ENCODE measurements at places on chromosomes 1 and 21. TPM values are rescaled to one million over a fixed set of nuclear protein-coding genes. Genes with fewer than 3 reads are reported as not detected.

GRCh38 chr1:101050869-101051268 lies 25.3 kb upstream of the DPH5 start:
- H3K4me1 ChIP-seq = no peaks in the 10 kb centered on the region
- H3K27ac ChIP-seq = no peak overlapping the region
- no peak overlapping the region for H3K4me3 ChIP-seq
- H3K36me3 ChIP-seq = no peaks in the 10 kb centered on the region
- no peaks in the 10 kb centered on the region for H3K27me3 ChIP-seq
- no peak for DNase-seq

DNA sequence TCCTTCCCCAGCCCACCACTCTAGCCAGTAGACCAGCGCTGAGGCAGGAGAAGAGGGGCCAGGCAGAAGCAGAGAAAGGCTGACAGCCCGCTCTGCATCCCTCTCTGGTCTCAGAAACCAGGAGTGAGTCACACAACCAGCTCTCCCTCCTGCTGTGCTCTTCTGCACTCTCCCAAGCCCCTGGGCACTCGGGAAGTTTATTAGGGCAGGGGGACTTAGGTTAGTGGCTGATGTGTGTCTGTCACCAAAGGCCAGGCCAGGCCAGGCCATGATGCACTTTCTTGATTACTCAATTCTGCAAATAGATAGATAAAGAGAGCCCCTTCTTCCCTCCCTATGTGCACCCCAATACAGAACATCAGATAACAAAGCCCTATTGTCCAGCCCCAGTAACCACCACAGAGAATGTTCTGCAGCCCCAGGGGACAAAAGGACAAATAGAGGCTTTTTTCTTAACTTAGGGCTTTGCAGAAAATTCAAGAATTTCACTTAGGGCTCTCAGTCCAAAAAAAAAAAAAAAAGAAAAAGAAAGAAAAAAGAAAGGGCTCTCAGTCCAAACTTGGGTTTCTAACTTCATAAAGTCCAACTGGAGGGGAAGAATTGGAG lies 52.9 kb upstream of the CNTN2 start:
- no peaks in the 10 kb centered on the region for H3K27me3 ChIP-seq
- H3K4me3 ChIP-seq = no peak overlapping the region
- H3K36me3 ChIP-seq = no peaks in the 10 kb centered on the region
- DNase-seq = no peak

GRCh38 chr1:209490013-209490412 lies 93.5 kb upstream of the CAMK1G start:
- H3K4me1 ChIP-seq = no peaks in the 10 kb centered on the region
- H3K27me3 ChIP-seq = no peaks in the 10 kb centered on the region
- DNase-seq = no peak
- no peak overlapping the region for H3K4me3 ChIP-seq

DNA sequence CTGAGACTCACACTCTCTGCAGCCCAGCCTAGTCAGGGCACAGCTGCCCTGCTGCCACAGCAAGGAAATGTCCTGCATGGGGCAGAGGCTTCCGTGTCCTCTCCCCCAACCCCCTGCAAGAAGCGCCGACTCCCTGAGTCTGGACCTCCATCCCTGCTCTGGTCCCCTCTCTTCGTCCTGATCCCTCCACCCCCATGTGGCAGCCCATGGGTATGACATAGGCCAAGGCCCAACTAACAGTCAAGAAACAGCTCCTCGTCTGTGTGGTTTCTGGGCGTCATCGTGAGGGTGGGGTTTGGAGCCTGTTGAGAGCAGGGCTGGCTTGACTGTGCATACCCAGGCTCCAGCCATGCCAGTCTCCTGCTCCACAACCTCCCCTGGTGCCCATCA lies 19.5 kb downstream of the FAAH start:
- no peaks in the 10 kb centered on the region for H3K36me3 ChIP-seq
- no peak for DNase-seq
- no peaks in the 10 kb centered on the region for H3K27me3 ChIP-seq
- H3K4me1 ChIP-seq = no peaks in the 10 kb centered on the region
- no peak overlapping the region for H3K27ac ChIP-seq

DNA sequence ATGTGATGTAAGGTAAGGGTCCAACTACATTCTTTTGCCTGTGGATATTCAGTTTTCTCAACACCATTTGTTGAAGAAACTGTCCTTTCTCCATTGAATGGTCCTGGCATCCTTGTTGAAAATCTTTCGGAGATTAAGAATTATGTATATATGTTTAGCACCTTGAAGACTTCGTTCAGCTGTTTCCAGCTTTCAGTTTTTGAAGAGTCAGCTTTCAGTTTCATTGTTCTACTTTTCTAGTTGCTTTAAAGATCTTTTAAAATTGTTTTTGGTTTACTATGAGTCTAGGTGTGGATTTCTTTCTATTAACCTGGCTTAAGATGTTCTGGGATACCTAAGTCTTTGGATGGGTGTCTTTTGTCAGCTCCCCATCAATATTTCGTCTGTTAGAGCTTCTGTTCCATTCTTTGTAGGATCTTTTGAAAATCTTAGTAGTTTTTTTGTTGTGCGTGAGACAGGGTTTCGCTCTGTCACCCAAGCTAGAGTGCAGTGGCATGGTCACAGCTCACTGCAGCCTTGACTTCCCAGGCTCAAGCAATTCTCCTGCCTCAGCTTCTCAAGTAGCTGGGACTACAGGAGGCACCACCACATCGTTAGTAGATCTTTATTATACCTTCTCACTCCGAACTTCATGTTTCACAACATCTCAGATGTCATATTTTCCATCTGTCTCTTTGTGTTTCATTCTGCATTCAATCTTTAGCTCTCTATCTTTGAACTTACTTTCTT lies 353.5 kb upstream of the B3GALT2 start:
- no peaks in the 10 kb centered on the region for H3K4me1 ChIP-seq
- no peak overlapping the region for H3K4me3 ChIP-seq
- no peak overlapping the region for H3K27ac ChIP-seq
- H3K36me3 ChIP-seq = no peaks in the 10 kb centered on the region
- no peak for DNase-seq
- H3K27me3 ChIP-seq = no peaks in the 10 kb centered on the region

DNA sequence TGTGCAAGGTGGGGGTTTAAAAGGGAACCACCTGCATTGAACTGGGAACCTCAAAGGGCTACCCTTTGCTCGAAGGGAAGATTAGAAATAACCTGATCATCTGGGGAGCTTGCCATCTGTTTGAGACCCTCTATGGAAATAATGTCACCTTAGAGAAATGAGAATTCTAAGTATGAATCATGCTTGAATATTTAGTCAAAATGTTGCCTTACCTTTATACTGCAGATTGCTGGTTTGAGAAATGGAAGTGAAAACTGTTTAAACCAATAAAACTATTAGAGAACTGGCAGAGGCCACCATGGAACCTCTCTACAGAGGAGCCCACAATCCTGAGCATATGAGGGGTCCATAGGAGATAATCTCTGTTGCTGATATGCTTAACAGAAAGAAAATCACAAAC lies 131.2 kb upstream of the FAM78B start:
- H3K27me3 ChIP-seq = no peaks in the 10 kb centered on the region
- no peak for DNase-seq
- no peak overlapping the region for H3K27ac ChIP-seq
- H3K4me3 ChIP-seq = no peak overlapping the region
- H3K36me3 ChIP-seq = no peaks in the 10 kb centered on the region

- no peak overlapping the region for H3K27ac ChIP-seq
- no peaks in the 10 kb centered on the region for H3K27me3 ChIP-seq
- H3K4me3 ChIP-seq = no peak overlapping the region
- H3K4me1 ChIP-seq = no peaks in the 10 kb centered on the region
- no peaks in the 10 kb centered on the region for H3K36me3 ChIP-seq
- no peak for DNase-seq
These were observed 20.8 kb upstream of the MYSM1 start for GRCh38 chr1:58720680-58721079.

LSM10 gene
- 3.7 TPM for total RNA-seq

GRCh38 chr1:153001382-153001781 lies at the start of gene SPRR3:
SPRR3 (plus strand) TSS chr1:153001749; CDS start chr1:153003021, 1,272 bp downstream.
- H3K27me3 ChIP-seq = no peaks in the 10 kb centered on the region
- H3K36me3 ChIP-seq = no peaks in the 10 kb centered on the region
- H3K4me1 ChIP-seq = no peaks in the 10 kb centered on the region
- no peak for DNase-seq
- no peak within 1 kb of the TSS for H3K27ac ChIP-seq

DNA sequence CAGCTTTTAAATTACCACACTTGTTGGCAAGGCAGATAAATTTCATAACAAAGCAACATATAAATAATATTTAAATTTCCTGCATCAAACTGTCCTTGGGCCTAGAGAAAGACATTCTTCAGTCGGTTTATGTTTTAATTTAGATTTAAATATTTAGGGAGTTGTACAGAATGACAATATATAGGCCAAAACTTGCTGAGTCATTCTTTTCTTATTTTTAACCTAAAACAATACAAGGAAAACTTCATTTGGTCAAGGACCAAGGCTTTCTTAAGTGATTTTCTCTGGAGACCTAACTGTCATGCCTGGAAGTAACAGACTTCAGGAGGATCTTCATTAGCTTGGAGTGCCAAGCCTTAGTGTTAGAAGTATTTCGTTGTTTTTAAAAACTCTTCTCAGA lies 5.6 kb downstream of the MAP10 start:
- H3K27ac ChIP-seq = no peak overlapping the region
- no peak overlapping the region for H3K4me3 ChIP-seq
- no peaks in the 10 kb centered on the region for H3K36me3 ChIP-seq
- DNase-seq = no peak
- no peaks in the 10 kb centered on the region for H3K4me1 ChIP-seq

PTPRF gene
- total RNA-seq = 24.7 TPM

CITED4 gene
- total RNA-seq = 4.1 TPM

- no peaks in the 10 kb centered on the region for H3K4me1 ChIP-seq
- no peak overlapping the region for H3K27ac ChIP-seq
- H3K36me3 ChIP-seq = no peaks in the 10 kb centered on the region
- H3K27me3 ChIP-seq = no peaks in the 10 kb centered on the region
- H3K4me3 ChIP-seq = no peak overlapping the region
These were observed 1.7 kb downstream of the OSCP1 start for GRCh38 chr1:36448530-36449056.

DNA sequence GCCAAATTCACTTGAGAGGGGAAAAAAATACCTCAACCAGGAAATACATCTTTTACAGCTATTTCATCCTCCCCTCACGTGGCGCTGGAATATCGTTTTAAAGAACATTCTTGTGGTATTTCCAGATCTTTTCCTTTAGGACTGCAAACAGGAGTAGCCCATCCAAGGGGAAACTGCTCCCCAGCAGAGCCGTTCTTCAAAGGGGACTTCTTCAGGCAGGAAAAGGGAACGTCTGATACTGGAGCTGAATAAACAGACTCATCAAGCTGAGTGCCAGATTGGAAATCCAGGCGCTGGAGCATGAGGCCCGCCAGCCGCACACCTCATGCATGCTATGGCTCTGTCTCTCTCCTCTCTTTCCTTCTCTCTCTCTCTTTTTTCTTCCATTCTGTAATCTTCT lies 34.0 kb upstream of the PROX1 start:
- no peak overlapping the region for H3K4me3 ChIP-seq
- H3K27ac ChIP-seq = no peak overlapping the region

AK4 gene
- total RNA-seq = 10.9 TPM

FHL3 gene
- total RNA-seq = 52.6 TPM

LIN28A gene
- not detected for total RNA-seq

GRCh38 chr1:10208537-10208936 lies 1.8 kb upstream of the KIF1B start:
- H3K27ac ChIP-seq = peak overlapping the region; percentile 100
- no peaks in the 10 kb centered on the region for H3K4me1 ChIP-seq
- no peak for DNase-seq
- no peaks in the 10 kb centered on the region for H3K27me3 ChIP-seq
- H3K4me3 ChIP-seq = no peak overlapping the region

DNA sequence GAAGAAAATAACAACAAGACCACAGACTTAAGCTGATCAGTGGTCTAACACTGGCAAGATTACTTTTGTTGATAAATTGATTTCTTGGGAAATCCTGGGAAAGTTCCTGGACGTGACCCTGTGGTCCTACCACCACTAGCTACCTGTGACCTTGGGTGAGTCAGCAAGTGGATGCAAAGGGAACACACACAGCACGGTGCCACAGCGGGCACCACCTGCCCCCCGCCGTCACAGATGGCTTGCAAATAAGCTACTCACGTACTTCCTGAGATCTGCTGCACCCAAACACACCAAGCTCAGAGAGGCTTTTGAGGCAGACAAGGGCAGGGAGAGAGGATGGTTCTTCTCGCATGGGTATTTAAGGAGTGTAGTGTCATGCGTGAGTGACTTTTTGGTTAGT lies 12.7 kb downstream of the CFAP298 start:
- no peaks in the 10 kb centered on the region for H3K27me3 ChIP-seq
- H3K27ac ChIP-seq = no peak overlapping the region
- H3K4me3 ChIP-seq = no peak overlapping the region
- no peaks in the 10 kb centered on the region for H3K4me1 ChIP-seq
- H3K36me3 ChIP-seq = no peaks in the 10 kb centered on the region

GRCh38 chr1:97649591-97649990 lies 271.2 kb downstream of the DPYD start:
- no peak for DNase-seq
- no peak overlapping the region for H3K27ac ChIP-seq
- no peak overlapping the region for H3K4me3 ChIP-seq
- no peaks in the 10 kb centered on the region for H3K4me1 ChIP-seq
- no peaks in the 10 kb centered on the region for H3K36me3 ChIP-seq
- H3K27me3 ChIP-seq = no peaks in the 10 kb centered on the region

DNA sequence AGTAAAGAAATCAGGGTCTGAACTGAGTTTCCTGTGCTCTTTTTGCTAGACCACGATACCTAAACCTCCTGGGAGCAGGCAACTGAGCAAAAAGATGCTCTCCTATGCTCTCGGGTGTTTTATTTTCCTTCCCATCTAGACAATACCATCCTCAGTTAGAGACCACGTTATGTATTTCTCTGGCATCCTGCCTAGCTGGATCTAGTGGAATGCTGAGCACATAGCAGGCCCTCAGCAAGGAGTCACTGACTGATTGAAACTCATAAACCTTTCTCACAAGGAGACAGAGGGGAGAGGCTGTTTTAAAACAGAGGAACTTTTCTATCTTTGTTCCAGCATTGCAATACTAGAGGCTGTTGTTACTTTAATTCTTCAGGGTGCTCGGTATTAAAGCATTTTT lies 168.0 kb downstream of the CYYR1 start:
- no peak for DNase-seq
- H3K27me3 ChIP-seq = no peaks in the 10 kb centered on the region
- H3K27ac ChIP-seq = no peak overlapping the region
- H3K4me3 ChIP-seq = no peak overlapping the region
- no peaks in the 10 kb centered on the region for H3K4me1 ChIP-seq

- no peak overlapping the region for H3K4me3 ChIP-seq
- H3K4me1 ChIP-seq = no peaks in the 10 kb centered on the region
- H3K36me3 ChIP-seq = no peaks in the 10 kb centered on the region
- DNase-seq = no peak
These were observed 20.3 kb upstream of the CSF1 start for GRCh38 chr1:109890115-109890953.

C8A gene
- not detected for total RNA-seq

KLHL21 gene
- 18.8 TPM for total RNA-seq

FAM110D gene
- total RNA-seq = 20.0 TPM
